NCI-H1694 (cell line): ENCODE measurements at places on chromosomes 12 and 14.

GRCh38 chr12:53481939-53482586 lies 17.2 kb downstream of the MAP3K12 start:
- DNase-seq: no peak

GRCh38 chr14:53295985-53296582 lies 143.0 kb upstream of the DDHD1 start:
- DNase-seq: peak; percentile 47

DNA sequence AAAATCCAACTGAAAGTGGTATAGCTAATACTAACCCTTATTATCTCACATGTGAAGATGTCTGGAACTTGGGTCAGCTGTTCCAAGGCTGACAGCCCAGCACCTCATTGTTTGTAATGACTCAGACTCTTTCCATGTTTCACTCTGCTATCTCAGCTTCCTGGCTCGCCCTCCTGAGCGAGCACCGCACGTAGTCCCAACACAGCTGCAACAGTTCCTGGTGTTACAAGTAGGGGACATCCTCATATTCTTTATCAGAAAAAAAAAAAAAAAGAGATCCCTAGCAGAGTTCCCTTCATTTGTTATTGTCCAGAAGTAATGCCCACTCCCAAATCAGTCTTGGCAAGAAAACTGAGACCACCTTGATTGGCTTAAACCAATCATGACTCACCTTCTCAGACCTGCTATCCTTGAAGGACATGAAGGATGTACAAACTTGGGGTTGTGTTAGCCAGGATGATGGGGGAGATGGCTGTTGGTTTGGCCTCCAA lies 92.5 kb downstream of the ADCK1 start:
- DNase-seq: no peak

DNA sequence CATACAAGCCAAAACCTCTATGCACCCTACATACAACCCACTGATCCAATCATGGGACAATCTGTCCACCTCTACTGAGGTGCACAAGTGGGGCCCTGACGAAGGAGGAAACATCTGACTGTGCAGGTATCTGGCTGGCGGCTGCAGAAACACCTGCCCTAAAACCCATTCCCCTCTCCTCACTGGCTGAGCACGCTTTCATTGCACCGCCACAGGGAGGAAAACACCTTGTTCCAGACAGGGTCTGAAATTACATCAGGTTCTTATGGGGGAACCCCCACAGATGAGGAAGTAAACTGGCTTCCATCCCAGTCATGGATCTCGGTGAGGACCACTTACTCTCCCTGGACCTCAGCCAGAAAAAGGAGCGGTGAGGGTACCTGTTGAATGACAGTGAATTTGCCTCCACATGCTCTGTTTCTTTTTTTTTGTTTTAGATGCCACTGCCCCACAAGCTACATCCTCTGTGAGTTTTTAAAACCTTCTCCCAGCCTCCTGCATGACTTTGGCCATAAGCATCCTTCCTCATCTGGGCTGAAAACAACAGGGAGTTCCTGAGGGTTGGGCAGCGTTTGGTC lies 23.8 kb upstream of the DGLUCY start:
- DNase-seq: no peak

GRCh38 chr14:62896932-62897456 lies 148.3 kb downstream of the KCNH5 start:
- DNase-seq: no peak

GRCh38 chr14:40122968-40123648 lies 690.9 kb upstream of the FBXO33 start:
- no peak for DNase-seq

- DNase-seq: no peak
Measured at GRCh38 chr12:39365364-39366001, 77.4 kb downstream of the KIF21A start.

DNA sequence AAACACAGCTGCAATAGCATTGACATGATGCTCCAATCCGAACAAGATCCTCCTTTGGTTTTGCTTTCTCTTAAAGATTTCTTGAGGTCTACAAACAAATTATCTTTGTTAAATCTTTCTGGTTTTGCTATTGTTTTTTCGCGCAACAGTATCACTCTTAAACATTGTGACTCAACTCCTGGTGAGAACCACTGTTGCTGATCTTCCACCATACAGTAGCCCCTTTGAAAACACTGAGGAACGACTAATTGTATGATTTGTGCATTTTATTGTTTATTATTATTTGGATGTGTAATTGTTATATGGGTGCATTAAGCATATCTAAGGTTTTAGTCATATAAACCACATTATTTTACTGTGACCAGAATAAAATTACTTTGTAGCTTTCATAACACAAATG lies 282.8 kb downstream of the EGLN3 start:
- DNase-seq: no peak

DNA sequence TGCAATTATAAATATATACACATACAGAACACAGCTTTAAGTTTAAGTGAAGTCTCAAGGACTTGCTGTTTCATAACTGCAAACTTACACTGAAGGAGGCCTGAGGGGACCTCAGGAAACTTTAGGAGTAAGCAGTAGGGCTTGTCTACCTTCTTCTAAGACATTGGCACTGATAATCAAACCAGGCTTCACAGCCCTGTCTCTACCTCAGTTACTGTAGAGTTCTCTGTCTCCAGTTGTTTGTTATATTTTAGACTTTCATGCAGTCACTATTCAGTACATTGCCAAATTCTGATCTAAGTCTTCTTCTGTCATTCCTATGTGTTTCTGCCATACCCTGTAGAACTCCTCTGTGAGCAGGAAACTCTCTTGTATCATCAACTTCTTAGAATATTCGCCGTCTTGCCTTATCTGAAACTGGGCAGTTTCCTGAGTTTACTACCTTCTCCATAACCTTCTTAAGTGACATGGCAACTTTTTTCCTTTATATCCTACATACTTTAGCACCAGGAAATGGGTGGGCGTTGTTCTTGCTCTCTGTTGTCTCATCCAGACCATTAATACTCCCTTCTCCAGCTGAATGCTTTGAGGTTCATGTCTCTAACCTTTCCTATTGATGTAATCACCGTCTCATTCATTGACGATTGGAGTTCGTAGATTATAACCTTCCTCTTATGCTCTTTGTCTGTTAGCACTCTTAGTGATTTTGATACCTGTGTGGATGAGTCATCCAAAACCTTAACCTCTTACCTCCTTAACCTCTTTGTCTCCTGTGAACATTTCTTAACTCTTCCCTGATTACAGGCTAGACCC lies 11.4 kb downstream of the APAF1 start:
- DNase-seq: no peak

DNA sequence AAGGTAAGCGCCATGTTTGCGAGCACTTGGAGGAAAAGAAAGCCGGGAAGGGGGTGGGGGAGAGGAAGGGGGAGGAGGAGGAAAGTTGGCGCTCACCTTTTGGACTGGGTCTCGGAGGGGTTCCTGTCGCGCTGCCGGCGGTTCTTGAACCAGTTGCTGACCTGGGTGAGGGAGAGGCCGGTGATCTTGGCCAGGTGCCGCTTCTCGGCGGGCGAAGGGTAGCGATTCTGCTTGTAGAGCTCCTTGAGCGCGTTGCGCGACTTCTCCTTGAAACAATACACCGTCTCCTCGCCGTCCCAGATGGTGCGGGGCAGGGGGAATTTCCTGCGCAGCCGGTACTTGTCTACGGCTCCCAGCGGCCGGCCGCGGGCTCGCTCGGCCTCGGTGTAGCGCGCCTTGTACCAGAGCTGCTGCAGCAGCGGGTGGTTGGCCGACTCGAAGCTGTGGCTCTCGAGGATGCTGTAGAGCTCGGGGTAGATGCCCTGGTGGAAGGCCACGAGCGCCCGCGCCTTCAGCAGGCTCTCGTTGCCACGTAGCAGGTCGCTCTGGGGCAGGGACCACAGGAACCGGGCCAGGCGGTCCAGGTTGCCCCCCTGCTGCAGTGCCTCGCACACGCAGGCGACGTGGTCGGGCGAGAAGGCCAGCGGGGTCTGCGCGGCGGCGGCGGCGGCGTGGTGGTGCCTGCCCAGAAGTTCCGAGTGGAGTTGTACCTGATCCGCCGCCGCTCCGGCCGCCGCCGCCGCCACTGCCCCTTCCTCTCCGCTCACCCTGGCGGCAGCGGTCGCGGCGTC lies 840 bp downstream of the SIX4 start:
- no peak for DNase-seq

GRCh38 chr14:58106446-58106845 lies 45.6 kb downstream of the ARMH4 start:
- DNase-seq: no peak

- DNase-seq: no peak
Measured at GRCh38 chr14:103626146-103626850, 2.7 kb upstream of the KLC1 start.

DNA sequence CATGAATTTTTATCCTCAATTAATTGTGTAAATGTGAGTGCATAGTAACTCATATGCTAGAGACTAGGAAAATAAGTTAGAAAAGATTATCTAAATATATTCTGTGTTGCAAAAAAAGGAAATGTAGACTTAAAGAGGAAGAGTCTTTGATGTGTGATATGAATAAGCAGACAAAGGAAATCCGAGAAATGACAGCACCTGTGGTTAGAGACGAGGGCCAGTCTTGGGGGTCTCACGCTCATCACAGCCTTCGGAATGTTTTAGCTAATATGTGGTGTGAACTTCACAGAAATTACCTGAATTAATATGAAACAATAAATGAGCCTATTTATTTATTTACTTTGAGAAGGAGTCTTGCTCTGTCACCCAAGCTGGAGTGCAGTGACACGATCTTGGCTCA lies 11.6 kb downstream of the ATP6V0A2 start:
- no peak for DNase-seq

- no peak for DNase-seq
Measured at GRCh38 chr14:63598807-63599206, 42.9 kb downstream of the WDR89 start.

- DNase-seq: no peak
Measured at GRCh38 chr12:107368586-107368985, 275.2 kb upstream of the CRY1 start.

- DNase-seq: no peak
Measured at GRCh38 chr12:18706798-18707197, 31.0 kb downstream of the PLCZ1 start.

DNA sequence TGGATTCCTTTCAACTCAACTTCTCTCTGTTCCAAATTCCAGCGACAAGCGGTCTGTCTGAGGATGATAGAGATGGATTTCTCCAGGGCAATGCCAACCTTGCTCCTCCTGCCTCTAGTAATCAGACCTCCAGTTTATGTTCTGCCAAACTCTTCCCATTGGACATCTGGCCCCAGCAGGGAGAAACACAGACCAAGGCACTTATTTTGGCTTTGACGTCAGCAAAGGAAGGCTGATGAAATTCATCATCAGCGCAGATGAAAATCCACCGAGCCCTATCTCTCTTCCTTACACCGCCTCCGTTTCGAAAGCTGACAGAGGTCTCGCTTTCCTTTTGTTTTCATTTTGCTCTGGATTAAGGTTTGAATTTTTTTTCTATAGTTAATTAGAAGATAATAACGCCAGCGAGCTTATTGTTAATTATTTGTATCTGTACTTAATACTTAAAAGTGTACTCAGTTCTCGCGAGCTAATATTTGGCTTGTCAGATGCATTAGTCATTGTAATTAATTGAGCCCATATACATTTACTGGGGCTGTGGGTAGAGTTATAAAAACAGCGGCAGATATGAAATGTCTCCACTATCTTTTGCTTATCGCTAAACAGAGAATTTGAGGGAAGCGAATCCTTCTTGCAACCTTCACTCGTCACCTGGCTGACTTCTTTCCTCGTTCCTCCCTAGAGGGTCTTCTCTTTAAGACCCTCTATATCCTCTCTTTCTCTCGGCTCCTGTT lies 35.9 kb upstream of the MED13L start:
- no peak for DNase-seq

GRCh38 chr12:107845226-107845979 lies 70.9 kb downstream of the ASCL4 start:
- no peak for DNase-seq

- no peak for DNase-seq
Measured at GRCh38 chr12:10289005-10289754, 18.5 kb upstream of the KLRD1 start.

DNA sequence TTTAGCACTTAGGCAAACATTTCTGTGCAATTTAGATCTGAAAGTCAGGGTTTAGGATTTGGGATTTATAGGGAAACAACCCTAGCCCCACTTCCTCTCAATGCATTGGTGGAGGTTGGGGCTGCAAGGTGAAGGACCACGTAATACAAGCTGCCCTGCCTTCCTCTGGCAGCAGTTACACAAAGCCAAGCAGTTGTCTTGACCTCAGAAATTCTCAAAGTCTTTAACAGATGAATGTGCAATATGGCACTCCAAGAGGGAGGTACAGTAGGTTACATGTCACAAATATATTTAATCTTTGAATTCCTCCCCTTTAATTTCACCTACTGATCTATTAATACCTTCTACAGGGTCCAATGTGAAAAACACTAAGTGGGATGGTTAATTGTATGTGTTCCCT lies 23.9 kb downstream of the IFNG-AS1 start:
- DNase-seq: no peak

- no peak for DNase-seq
Measured at GRCh38 chr12:54416687-54417603, 2.1 kb downstream of the ITGA5 start.

- no peak for DNase-seq
Measured at GRCh38 chr12:77060136-77060882, 5.1 kb downstream of the E2F7 start.

DNA sequence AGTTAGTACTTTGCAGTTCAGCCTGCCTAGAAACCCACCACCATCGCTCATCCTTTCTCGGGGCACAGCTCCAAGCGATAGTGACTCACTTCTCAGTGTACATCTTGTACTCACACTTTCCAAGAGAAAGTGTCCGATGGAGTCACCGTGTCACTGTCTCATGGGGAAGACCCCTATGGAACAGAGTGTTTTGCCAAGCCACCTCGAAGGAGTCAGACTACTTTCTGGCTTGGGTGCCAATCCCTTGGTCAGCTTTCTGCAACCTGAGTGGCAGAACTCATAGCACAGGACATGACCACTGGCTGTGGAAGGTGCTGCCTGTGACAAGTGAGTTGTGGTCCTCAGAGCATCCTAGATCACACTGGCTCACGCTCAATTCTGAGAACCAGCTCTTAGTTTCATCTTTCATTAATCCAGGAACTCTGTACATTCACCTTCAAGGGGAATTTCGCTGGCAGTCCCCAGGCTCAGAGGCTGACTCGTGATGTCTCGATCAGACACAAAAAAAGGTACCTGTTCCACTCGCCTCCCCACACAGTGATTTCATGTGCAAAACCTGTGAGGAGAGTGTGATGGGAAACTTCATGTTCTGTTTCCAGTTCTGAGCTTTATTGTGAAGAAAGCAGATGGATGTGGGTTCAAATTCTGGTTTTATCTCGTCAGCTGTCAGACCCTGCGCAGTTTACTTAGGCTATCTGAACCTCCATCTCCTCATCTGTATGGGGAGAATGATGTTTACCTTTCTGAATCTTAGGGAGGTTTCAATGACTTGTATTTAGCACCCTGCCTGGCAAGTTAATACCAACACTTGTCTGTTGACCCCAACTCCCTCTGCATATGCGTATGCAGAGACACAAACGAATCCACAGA lies 127.3 kb upstream of the CCND2 start:
- DNase-seq: no peak

GRCh38 chr14:98808494-98809407 lies 463.2 kb downstream of the BCL11B start:
- no peak for DNase-seq

- no peak for DNase-seq
Measured at GRCh38 chr14:68018598-68018997, 199.0 kb downstream of the RAD51B start.

GRCh38 chr12:21553329-21553675 lies 27.2 kb downstream of the SPX start:
- DNase-seq: no peak
